Suprapubic skin (tissue), 4 donors: ENCODE measurements at places on chromosomes 4 and X. TPM values are rescaled to one million over a fixed set of nuclear protein-coding genes. Genes with fewer than 3 reads are reported as not detected.

DNA sequence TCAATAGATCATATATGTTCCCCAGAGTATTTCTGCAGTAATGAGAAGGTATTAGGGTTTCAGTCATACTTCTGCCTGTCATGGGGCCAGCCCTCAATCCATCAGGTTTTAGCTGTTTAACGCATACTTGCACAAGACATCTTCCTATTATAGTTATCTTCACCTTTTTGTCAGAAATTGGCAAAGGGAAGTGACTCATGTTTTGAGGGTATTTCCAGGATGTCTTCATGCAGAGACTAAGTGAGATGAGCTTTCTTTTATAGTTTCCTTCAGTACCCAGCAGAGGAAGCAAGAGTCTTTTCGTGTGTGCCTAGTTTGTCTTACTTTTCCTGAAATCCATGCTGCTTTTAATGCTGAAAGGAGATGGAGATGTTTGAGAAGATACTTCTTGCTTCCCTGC is 9.5 kb downstream of the CSTF2 start:
- DNase-seq: no peak

DNA sequence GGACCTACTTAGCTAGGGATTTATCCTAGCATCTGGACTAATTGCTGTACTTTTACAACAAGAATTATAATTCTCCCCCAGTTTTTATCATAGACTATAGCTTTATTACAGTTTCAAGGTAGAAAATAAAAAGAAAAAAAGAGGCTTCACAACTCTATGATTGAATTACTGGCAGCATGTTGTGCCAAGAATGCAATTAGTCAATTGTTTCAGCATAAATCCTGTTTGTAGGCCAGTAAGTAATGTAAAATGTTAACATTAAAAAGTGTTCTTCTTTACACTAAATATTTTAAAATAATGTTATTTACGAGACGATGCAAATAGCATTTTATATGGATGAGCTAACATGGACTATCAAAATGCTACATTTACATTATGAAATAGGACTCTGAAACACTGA is 228.4 kb downstream of the MAPK10 start:
- no peak for DNase-seq

- peak; percentile 35 for DNase-seq
These were observed 62.0 kb downstream of the HTRA3 start for GRCh38 chr4:8331575-8331955.

FRAS1 gene
- 24.9 TPM for total RNA-seq

AR gene
- 9.1 TPM for total RNA-seq

CT47B1 gene
- not detected for total RNA-seq

PASD1 gene
- not detected for total RNA-seq
